ENCODE measurements at places on chromosomes 16 and 17.

DNA sequence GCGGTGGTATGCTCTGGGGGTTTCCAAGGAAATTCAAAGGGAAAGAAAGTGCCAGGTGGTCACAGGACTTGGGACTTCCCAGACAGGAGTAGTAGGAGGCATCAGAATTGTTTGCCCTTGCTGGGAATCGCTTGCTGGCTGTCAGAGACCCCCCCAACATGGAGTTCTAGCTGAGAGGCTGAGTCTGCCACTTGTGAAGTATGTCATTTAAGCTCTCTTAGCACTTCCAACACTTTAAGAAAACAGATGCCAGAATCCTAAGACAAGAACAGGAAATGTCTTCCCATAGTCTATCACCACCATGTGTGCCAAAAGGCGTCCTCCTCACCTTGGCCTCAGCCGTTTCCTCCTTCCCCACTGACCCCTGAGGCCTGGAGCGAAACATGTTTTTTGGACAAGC, 193.8 kb upstream of the IRX3 start:
- no peak for DNase-seq

GRCh38 chr17:4221899-4222659, 41.7 kb downstream of the ANKFY1 start:
- DNase-seq: no peak

DNA sequence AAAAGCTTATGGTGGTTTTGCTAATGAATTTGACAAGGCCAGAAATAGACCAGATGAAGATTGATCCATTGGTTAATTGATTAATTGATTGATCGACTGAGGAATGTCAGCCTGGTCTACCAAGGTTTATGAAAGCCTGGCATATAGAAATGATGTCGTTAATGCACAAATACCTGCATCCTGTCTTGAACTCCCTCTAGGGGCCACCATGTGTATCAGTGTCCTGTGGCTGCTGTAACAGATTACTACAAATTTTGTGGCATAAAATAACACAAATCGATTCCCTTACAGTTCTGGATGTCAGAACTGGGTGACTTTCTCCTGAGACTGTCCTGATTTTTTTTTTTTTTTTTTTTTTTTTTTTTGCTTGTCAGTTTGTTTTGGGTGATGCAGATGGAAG, 553.2 kb downstream of the MAF start:
- peak; percentile 43 for DNase-seq

- DNase-seq: no peak
These were observed 450.0 kb downstream of the NPIPA7 start for GRCh38 chr16:16828913-16829398.
